ENCODE measurements at places on chromosomes 7 and 10.

GRCh38 chr10:8245131-8245813 is 190.8 kb downstream of the GATA3 start:
- no peak for DNase-seq

DNA sequence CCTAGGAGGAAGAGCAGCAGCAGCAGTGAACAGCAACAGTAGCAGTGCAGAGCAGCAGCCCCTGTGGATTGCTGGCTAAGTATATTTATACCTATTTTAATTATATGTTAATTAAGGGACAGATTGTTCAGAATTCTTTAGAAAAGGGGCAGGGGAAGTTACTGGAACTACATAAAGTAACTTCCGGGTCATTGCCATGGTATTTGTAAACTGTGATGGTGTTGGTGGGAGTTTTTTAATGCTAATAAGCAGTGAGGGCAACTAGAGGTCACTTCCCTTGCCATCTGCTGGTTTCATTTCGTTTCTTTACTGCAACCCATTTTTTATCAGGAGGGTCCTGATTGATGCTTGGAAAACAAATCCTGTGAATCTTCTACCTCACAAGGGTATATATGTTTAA is 229.8 kb upstream of the PODXL start:
- DNase-seq, result no peak

- DNase-seq, result no peak
These were observed 111.5 kb downstream of the LRMDA start for GRCh38 chr10:75542906-75543305.

GRCh38 chr7:41097501-41097900 is 605.4 kb downstream of the INHBA start:
- DNase-seq, result no peak

DNA sequence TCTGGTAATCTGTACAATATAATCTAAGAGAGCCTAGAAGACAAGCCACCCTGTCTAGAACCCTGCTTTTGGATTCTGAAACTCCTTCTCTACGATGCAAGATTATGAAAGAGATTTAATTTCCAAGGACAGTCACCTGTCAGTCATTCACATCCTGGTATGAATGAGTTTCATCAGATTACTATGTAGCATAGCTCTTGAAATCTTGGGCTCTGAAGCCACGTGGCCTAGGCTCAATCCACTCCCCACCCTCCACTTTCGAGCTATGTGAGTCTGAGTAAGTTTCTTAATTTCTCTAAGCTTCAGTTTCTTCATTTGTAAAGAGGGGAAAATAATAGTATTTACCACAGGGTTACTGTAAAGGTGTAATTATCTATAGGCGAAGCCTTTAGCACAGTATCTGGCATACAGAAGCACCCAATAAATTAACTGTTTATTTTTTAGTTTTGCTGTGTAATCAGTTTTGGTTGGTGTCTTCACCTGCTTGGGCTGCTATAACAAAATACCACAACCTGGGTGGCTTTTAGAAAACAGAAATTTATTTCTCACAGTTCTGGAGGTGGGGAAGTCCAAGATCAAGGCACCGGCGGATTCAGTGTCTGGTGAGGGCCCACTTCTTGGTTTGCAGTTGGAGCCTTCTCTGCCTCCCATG is 71.3 kb downstream of the MYOF start:
- DNase-seq, result no peak

- DNase-seq, result no peak
These were observed 234.3 kb upstream of the TEX47 start for GRCh38 chr7:89029864-89030263.

- DNase-seq, result no peak
These were observed 131.5 kb downstream of the SPAG6 start for GRCh38 chr10:22476601-22477321.

GRCh38 chr7:15507171-15507570 is 54.6 kb downstream of the AGMO start:
- no peak for DNase-seq

- no peak for DNase-seq
These were observed 1.9 kb downstream of the SEMA4G start for GRCh38 chr10:100970914-100971811.

- DNase-seq, result no peak
These were observed 115.2 kb upstream of the GDF10 start for GRCh38 chr10:47184724-47185330.

GRCh38 chr10:48604039-48604990 is 558 bp downstream of the ARHGAP22 start:
- no peak for DNase-seq

- no peak for DNase-seq
These were observed 180.9 kb downstream of the ZNF438 start for GRCh38 chr10:30850776-30851175.

GRCh38 chr7:537911-538634 is 18.4 kb upstream of the PDGFA start:
- no peak for DNase-seq

- no peak for DNase-seq
These were observed 59.6 kb upstream of the PPP2R2D start for GRCh38 chr10:131841131-131841660.

GRCh38 chr7:69992938-69993337 is 394.7 kb downstream of the AUTS2 start:
- no peak for DNase-seq

- no peak for DNase-seq
These were observed 57.3 kb downstream of the ST7 start for GRCh38 chr7:117010375-117011133.

All from NCI-H774 (cell line).